ENCODE measurements at places on chromosomes 4 and X.

- DNase-seq: no peak
Measured at GRCh38 chrX:135432881-135433521, 11.3 kb downstream of the SMIM10L2A start.

DNA sequence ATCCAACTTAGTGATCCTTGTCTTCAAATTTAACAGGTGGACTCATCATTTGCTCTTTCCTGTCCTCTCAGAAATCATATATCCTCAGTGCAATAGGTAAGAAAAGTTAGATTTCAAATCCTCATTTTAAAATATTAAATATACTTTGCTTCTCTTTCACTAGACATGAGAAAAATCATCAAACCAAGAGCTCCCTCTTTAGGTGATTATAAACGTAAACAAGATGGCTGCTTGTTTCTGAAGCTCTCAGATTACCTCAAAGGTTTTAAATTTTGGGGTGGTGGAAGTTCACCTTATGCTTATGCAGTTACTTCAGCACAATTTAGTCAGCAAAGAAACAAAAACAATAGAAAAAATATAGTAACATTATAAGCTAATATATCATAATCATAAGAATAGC, 27.3 kb downstream of the CSN3 start:
- no peak for DNase-seq

GRCh38 chrX:71053217-71053621, 14.9 kb downstream of the SNX12 start:
- DNase-seq: no peak

GRCh38 chr4:35526456-35526855, 717.9 kb downstream of the ARAP2 start:
- DNase-seq: no peak

DNA sequence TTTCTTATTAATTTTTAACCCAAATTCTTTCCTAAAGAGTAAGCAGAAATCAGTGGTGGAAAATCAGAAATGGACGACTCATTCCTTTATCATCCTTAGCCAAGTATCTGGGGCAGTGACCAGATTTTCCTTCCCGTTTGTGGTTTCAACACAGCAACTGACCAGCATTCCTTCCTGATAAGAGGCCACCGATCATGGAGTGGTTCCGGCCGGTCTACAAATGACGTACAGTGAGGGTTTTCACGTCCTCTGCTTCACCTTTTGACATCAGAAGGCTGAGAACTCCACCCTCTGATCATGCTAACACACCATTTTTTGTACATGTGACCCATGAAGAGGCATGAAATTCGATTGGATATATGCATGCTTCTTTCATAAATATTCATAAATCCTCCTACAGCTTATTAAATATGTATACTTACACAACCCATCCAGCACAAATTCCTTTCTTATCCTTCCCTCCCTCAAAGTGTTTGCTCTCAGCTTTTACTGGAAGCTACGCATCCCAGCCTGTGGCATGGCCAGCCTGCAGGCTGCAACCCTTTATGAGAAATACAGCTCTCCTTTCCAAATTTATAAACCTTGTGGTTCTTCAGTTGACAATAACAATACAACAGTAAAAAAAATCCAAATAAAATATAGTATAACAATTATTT, 173.0 kb upstream of the CASK start:
- no peak for DNase-seq

GRCh38 chrX:45050558-45050957, 150.1 kb downstream of the DIPK2B start:
- no peak for DNase-seq

GRCh38 chr4:165873298-165874071, 448 bp downstream of the TLL1 start:
- no peak for DNase-seq

DNA sequence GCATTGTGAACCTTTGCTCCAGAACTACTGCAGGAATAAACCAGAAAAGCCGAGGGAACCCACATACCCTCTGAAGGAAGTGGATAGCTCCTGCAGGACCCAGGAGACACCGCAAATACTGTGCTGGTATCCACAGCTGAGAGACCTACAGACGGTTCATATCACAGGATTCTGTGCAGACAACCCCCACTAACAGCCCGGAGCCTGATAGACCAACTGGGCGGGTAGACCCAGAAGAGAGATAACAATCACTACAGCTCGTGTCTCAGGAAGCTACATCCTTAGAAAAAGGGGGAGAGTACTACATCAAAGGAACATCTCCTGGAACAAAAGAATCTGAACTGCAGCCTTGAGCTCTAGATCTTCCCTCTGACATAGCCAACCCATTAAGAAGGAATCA, 150.8 kb downstream of the FRAS1 start:
- DNase-seq: no peak

DNA sequence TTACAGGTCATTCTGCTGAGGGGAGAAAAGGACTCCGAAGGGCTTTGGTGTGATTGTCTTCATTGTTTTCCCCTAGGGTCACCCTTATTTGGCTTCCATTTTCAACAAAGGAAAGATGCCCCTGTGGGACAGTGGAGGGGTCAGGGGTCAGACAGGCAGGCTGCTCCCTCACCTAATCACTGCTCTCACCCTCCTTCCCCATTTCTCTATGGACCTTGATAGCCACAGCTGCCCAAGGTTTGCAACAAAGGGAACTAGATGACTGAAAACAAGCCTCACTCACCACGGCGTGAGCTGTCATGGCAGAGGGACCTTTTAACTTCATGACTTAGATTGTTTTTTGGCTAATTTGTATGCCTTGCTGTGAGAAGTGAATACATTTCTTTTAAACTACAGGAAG, 40.7 kb downstream of the C4orf51 start:
- DNase-seq: no peak

DNA sequence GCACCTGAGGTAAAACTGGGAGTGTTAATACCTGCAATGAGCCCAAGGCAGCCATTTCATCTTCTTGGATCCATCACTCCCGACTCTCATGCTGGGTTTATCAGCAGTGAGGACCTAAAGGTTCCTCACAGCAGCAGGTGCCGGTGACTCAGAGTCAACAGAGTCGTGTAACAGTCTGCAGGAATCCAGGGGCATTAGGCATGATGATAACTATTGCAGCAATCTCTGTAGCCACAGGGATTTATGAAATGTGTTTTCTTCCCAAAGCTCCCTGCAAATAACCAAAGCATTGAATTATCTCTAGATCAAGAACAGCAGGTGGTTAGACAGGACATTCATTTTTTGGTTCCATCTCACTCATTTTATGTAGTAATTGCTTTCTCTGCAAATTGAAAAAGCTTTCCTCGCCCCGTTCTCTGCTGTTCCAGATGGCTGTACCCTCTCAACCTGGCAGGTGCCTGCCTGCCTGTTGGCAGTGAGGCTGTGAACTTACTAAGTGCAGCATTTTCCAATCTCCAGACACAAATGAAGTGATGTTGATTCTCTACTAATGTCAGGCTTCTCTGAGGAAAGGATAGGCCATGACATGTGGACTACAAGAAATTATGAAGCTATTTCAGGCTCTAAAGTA, 48.1 kb upstream of the TSPAN7 start:
- no peak for DNase-seq

Measured in activated T-cell treated with anti-CD3 and anti-CD28 coated beads for 48 hours (primary cell).